Stimulated activated CD8-positive, alpha-beta memory T cell treated with anti-CD3 and anti-CD28 coated beads, Interleukin-4, amount 100 ng/mL, for 1 hour (primary cell): ENCODE measurements at places on chromosomes 2 and 18.

- no peak for DNase-seq
Observed at GRCh38 chr2:11674983-11675382, 5.0 kb upstream of the NTSR2 start.

GRCh38 chr2:215863687-215864086 lies 149.7 kb downstream of the MREG start:
- no peak for DNase-seq

DNA sequence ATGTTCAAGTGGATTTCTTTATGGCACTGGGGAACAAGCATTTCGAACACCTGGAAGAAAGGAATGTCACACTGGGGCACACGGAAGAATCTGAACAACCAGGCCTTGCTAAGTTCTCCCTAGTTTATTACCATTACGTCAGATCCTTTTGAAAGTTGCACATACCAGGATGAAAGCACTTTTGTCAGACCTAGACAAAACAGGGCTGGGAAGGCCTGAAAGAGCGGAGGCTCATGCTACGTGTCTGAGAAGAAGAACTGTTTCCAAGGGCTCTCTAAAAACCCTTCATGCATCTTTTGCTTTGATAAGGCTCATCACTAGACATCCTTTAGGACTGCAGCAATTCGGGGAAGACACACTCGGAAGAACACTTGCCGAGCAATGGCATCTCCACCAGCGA lies 15.4 kb upstream of the SLC25A52 start:
- DNase-seq = no peak

DNA sequence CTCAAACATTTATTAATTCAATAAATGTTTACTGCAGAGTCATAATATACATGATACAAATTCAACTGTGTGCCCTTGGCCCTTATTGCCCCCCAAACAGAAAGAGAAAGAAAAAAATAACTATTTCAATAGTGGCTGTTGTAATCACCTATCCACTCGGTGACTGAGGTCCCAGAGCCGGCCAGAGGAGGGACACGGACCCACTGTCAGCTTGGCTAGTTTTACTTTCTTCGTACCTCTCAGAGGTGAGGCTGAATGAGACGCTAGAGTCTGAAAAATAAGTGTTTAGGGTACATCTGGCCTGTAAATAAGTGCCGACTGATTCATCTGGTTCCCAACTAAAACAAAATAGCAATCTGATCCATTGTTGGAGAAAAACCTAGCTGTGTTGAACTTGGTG lies 31.3 kb upstream of the FZD7 start:
- no peak for DNase-seq

GRCh38 chr2:237118561-237119155 lies 33.0 kb downstream of the COPS8 start:
- no peak for DNase-seq

DNA sequence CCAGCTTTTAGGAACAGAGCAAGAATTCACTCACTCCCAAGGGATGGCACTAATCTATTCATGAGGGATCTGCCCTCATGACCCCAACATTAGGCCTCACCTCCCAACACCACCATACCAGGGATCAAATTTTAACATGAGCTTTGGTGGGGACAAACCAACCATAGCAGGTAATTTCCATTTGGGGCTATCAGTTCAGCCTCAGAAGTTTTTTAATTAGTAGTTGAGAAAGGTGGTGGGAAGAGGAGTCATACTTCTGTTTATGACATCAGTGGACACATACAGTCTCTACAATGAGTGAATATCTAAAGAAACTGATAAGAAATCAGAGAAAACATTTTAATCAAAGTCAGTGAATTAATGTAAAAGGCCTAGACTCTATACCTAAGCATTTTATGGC lies 59.6 kb upstream of the EMILIN2 start:
- DNase-seq = no peak

GRCh38 chr2:18122544-18123210 lies 244.2 kb downstream of the KCNS3 start:
- DNase-seq = no peak

- DNase-seq = no peak
Observed at GRCh38 chr18:64398320-64398719, 249.4 kb upstream of the LINC00305 start.

- DNase-seq = no peak
Observed at GRCh38 chr2:136185981-136186776, 68.2 kb upstream of the CXCR4 start.

- DNase-seq = no peak
Observed at GRCh38 chr2:70468878-70469277, 84.7 kb downstream of the TGFA start.

GRCh38 chr2:46411245-46411641 lies 68.1 kb upstream of the TMEM247 start:
- DNase-seq = no peak

- no peak for DNase-seq
Observed at GRCh38 chr2:140657657-140658056, 1473.2 kb downstream of the LRP1B start.

GRCh38 chr2:50620783-50621182 lies 411.1 kb downstream of the NRXN1 start:
- DNase-seq = no peak

DNA sequence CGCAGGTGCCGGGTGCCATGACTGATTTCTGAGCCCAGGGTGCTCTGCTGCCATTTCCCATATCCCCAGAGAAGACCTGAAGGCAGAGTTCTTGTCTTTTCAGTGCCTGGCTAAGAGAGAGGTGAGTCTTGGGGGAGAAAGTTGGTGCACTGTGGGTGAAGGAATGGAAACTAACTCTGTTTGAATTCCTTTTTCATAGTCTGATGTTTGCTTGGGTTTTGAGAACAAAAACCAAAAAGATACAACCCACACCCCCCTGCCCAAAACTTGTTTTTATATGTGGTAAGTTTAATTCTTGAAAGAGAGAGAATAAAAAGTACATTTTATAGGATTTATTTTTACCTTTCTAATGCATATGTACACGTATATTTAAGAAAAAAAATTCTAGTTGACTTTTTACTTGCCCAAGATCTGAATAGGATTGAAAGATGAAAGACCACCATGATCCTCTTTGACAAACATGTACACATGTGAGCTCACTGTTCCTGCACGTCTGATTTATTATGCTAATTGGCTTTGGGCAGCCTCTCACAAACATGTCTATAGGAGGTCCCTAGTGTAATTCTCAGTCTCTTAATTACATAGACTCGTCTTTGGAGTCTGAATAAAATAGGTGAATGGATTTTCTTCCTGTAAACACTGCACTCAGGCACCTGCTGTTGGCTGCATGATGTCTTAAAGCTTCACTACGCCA lies 46.3 kb downstream of the ARL4C start:
- DNase-seq = no peak

DNA sequence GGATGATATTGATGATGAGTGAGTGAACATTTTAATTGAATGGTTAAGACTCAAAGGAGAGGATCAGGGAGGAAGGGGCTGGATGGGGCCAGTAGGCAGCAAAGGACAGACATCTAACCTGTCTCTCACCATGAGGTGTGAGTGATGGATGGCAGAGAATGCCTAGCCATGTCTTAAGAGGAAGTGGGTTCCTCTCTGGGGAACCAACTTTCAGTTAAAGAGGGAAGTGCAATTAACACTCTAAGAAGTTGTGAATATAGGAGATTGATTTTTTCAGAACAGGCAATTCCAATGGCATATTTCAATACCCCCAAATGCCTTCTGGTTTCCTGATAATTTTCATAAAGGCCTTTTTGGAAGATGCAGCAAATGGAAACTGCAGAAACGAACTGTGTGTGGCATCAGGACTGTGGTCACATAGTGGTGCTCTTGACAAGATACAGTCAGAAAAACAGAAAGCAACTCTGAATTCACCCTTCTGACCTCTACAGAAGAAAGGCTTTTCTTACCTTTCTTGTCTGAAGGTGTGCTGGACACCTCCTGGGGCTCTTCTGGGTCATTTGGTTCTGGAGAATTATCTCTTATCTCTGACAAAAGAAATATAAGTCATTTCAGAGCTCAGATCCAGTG lies 10.2 kb downstream of the SP110 start:
- DNase-seq = no peak

GRCh38 chr2:134718023-134718816 lies 580 bp downstream of the TMEM163 start:
- DNase-seq = no peak

DNA sequence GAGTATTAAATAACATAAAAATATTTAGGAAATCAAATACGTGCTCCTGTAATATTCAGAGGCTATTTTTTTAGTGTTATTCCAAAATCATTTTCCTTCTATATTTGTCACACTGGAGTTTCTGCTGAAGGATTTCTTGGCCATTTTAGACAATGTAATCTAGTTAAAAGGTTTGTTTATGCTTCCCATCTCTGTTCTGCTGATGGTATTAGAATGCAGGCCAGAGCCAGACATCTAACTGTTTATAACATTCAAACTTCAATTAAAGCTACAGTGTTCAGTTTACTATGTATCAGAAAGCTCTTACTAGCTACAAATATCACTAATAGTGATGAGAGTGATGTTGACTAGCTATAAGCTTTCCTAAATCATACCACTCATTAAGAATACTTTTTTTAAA lies 7.9 kb downstream of the MBD5 start:
- DNase-seq = no peak

DNA sequence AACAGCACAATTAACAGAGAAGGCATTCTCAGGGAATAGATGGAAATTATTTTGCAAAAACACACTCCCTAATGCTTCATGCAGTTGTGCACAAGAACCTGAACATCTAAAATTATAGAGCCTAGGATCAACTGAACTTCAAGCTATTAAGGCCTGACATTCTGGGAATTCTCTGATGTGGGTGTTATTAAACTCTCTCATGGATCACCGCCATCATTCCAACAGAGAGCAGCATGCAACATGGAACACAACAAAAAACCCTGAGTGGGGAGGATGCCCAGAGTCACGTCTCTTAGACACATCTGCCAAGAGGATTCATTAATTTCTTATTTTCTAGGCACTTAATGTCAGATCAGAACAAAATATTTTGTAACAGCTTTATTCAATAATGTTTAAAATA lies 543.8 kb downstream of the ERBB4 start:
- DNase-seq = no peak

GRCh38 chr2:118055512-118056164 lies 32.6 kb upstream of the INSIG2 start:
- DNase-seq = no peak

GRCh38 chr2:59413751-59414570 lies 1139.5 kb downstream of the BCL11A start:
- no peak for DNase-seq

DNA sequence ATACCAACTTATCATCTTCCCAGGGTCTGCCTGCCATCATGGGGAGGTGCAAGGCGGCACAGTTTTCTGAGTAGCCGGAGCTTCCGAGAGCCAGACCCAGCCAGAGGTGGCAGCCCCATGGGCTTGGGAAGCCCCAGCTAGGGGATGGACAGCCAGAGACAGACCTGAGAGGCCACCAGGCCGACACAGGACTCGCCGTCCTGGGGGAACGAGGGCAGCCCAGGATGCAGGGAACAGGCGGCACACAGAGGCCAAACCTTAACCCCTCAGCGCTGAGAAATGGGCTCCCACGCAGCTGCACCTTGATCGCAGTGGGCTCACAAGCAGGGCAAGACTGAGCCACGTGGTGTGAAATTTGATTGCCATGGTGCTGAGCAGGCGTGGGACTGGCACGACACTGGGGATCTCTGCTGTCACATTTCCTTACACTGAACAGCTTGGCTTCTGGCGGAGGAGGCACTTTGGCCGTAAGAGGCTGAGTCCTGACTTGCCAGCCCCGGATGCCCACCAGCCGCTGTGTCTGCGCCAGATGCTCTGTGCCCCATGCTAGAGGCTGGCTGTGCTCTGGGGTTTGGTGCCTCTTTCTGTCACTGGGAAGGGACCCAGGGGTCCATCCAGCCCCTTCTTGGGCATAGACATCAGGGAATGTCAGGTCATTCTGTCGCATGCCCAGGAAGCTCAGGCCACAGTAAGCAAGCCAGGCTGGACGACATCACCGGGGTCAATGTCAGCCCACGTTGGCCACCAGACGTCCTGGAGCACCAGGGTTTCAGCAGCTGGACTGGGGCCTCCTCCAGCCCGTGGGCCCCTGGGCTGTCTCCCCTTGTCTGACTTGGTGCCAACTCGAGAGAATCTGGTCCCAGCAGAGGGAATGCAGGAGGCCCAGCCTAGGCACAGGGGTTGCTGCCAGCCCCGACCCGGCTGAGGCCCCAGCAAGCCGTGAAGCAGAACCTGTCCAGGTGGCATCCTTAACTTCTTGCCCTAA lies 312.1 kb upstream of the MYT1L start:
- no peak for DNase-seq

GRCh38 chr2:37335604-37336003 lies 8.8 kb upstream of the QPCT start:
- DNase-seq = no peak

GRCh38 chr2:107669335-107669734 lies 157.4 kb upstream of the RGPD4 start:
- no peak for DNase-seq

GRCh38 chr2:182822733-182823132 lies 43.7 kb downstream of the FRZB start:
- DNase-seq = no peak

DNA sequence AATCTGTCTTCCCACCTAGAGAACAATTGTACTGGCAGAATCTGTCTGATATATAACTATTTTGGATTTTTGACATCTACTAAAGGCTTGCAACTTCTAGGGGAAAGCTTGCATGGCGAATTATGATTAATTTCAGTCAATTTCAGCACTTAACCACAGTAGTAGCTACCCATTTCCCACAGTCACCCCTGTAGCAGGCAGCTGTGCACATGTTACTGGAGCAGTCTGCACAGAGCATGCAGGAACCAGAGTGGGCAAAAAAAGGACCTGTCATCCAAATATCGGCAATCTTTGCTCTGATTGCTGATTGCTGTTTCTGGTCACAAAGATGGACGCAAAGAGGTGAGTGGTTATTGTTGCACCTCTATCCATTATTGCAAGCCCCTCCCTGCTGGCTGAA lies 473.3 kb downstream of the SPAG16 start:
- no peak for DNase-seq

- no peak for DNase-seq
Observed at GRCh38 chr2:12257476-12257875, 459.3 kb upstream of the TRIB2 start.

DNA sequence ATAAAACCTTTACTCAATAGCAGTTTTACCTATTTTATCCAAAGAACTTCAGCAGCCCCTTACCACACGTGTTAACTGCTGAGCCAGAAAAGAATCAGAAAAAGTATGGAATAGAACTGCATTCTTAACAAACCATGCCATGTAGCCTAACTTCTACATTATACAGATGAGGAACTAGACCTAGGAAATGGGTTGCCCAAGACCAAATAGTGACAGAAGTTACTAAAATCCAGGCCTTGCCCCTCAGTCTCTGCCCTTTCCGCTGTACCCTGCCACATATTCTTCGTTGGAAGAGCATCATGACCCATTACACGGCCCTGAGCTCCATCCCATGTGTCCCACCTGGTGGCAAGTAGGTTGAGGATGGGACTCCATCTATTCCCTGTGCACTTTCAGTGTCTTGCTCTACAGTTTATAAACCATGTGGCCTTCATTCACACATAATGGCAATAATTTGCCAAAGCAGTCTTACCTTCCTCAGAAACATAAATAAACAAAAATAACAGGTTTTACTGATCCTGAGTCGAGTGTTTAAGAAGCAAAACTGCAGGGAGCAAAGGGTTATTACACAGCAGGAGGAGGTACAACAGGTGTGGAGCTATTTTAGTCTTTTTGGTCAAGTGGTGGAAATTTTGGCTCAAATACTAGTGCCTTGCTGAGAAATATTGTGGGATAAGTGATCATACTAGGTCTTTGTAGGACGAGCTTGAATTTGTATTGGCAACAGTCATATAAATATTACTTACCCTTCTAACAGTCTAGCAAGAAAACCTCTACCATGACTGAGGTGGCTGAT lies 46.5 kb downstream of the HNRNPLL start:
- DNase-seq = no peak
